ENCODE measurements at places on chromosomes 5 and 9. TPM values are rescaled to one million over a fixed set of nuclear protein-coding genes. Genes with fewer than 3 reads are reported as not detected.

DNA sequence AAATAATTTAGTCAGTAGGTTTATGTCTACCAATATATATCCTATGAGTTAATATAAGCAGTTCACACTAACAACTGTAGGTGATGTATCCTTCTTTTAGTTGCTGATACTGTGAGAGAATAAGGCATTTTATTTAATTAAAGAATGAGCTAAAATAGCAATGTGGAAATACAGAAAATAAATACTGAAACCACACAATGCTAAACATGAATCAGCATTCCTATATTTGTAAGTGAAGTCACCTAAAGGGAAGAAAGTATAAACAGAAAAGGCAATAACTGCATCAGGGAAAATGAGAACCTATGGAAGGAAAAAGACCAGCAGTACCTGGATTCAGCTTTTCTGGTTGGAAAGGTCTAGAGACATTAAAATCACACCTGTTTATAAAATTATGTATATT lies 336.0 kb downstream of the PDE4D start:
- no peak for DNase-seq

DNA sequence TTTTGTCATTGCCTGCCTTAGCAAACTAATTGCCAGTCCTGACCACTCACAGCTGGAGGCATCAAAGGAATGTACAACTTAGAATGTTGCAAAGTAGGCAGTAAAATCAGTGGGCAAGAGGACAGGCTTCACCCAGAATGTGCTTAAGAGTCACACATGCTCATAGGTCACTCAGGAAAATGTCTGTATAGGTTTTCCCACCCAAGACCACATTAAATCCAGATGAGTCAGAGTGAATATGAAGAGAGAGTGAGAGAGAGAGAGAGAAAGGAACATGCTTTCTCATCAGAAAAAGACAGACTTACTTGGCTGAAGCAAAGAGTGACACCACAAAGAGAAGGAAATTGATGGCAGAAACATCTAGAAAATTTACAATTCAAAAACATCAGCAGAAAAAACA lies 37.9 kb downstream of the PLEKHG4B start:
- no peak for DNase-seq

DNA sequence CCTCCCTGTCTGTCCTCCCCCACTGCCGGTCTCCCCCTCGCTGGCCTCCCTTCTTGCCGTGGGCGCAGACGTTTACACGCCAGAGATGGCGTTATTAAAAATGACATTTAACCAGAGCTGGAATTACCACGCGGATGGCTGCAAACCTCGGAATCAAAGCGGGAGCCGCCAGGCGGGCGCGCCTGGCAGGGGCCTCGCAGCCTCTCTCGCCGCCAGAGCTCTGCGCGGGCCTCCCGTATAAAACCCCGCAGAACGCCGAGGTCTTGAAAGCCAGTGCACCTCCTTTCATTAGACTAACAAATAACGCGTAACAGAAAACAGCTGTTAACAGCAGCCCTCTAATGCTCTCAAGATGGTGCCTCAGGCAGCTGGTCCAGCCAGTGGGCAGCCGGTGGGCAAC lies 10.2 kb downstream of the PRRX2 start:
- DNase-seq = no peak

The ARRDC3 gene
- total RNA-seq = 59.9 TPM

The PCDHGB7 gene
- total RNA-seq = 8.1 TPM

DNA sequence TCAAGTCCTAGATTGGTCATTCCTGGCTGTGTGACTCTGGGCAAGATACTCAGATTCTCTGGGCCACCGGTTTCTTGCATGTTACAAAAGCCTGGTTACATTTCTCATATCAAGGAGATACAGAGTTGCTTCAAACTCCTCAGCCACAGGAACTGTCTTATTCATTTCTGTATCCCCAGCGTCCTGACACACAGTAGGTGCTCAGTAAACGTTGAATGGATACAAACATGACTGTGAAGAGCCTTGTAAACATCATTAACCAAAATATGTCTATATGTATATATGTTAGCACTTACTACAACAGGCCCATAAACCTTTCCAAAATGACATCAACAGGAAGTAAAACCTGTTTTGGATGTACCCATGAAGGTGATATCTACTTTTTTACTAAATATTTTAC lies 1.6 kb downstream of the CLTB start:
- no peak for DNase-seq

The LAMC3 gene
- total RNA-seq = 4.8 TPM

GRCh38 chr5:7668161-7668560 lies 182.8 kb downstream of the CFAP90 start:
- DNase-seq = no peak

The MLANA gene
- total RNA-seq = not detected

The TICAM2 gene
- 6.3 TPM for total RNA-seq

DNA sequence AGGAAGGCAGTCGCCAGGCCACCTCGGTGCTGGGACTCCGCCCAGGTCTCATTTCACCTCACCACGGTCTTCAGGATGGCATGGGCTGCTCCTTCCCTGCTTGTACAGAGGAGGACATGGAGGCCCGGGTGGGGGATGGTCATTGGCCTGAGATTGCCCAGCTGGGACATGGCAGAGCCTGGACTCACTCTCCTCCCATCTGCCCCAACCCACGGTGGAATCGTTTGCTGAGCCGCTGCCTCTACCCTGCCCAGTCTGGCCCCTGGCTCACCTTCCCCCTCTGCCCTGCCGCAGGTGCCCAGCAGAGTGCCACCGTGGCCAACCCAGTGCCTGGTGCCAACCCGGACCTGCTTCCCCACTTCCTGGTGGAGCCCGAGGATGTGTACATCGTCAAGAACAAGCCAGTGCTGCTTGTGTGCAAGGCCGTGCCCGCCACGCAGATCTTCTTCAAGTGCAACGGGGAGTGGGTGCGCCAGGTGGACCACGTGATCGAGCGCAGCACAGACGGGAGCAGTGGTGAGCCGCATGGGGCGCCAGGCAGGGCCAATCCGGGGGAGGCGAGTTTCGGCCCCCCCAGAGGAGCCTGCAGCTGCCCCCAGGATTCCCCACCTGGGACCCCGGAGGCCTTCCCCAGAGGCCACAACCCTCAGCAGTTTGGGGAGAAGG lies 36.7 kb downstream of the HK3 start:
- DNase-seq = no peak

GRCh38 chr5:144236499-144236898 lies 65.8 kb downstream of the KCTD16 start:
- DNase-seq = no peak

DNA sequence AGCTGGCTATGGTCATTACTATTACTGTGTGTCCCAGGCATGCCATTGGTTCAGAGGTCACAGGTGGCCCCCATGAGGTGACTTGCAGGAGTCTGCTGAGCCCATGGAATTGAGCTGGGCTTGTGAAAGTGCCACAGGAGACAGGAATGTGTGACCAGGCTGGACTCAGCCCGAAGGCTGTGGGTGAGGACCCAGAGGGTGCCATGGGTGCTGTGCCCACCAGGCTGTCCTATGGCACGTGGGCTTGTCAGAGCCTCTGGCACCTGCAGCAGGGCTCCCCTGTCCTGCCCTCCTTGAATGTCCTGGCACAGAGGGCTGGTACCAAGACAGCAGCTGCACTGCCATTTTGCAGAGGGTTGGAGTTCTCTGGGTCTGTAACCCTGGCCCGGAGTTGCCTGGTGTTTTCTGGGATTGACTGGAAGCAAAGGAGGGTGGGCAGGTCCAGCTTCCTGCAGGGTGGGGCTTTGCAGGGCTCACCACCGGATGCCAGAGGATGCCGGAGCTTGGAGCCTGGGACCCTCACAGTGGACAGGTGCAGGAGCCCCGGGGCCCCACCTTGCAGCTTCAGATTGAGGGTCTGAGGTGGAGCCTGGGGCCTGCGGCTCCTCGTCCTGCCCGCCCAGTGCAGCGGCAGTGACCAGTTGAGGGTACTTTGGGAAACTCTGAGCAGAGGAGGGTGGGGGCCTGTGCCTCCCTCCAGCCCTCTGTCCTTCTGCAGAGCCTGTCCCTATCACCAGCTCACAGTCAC lies 14.2 kb downstream of the COL5A1 start:
- no peak for DNase-seq

DNA sequence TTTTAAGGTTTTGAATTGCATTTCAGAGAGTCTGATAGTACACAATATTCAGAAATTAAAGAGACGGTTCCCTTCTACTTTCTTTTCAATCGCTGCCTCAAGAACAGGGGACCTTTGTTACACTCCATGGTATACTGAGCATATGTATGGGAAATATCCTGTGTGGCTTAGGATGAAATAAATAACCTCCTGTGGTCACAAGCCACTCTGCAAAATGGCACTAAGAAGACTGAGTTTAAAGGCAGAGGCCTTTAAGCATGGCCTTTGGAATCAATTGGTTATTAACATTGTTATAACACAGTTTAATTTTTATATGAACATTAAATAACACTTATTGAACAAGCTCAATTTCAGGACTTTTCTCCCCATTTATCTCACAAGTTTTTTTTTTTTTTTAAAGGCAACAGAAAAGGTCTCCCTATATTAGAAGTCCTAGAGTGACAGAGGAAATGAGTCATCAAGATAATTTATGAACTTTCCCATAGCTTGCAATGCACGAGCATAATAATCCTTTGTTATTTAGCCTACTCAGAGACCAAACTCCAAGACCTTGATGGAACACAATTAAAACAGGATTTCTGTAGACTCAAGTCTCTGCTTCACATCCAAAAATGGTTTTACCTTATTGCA lies 341.9 kb downstream of the TMEM167A start:
- DNase-seq = no peak

- DNase-seq = peak; percentile 76
These were observed 178.6 kb downstream of the FGF18 start for GRCh38 chr5:171597946-171598640.

DNA sequence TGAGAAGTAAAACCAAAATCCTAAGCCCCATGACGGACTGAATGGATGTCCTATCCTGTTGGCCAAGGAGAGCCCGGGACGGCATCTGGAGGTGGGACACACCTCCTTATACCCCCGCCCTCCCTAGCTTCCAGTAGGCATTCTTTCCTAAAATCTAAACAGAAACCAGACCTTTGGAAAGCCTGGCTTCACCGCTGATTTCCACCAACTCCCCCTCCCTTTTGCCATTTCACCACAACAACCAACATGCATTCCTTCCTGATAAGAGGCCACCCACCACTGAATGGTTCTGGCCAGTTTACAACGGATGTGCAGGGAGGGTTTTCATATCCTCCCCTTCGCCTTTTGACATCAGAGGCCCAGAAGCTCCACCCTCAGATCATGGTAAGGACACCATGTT lies 9.2 kb upstream of the RARS1 start:
- no peak for DNase-seq

DNA sequence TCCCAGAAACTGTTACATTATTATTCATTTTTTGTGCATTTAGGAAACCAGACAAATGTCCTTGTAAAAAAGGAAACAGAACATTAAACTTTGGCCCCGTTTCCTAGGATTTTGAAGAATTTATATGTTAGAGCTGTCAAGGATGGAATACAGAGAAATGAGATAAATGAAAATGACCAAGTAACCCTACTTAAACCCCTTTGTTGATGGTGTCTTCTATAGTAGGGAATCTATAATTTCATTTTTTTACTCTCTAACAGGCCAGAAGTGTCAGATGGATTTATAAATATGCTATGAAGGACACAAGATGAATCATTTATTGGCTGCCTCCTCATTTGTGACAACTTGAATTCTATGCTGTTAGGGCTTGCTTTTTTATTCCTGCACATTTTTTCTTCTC lies 1047.1 kb downstream of the PTPRD start:
- no peak for DNase-seq

The TAF1L gene
- not detected for total RNA-seq

GRCh38 chr9:77469515-77470231 lies 178.4 kb downstream of the GNA14 start:
- DNase-seq = no peak

DNA sequence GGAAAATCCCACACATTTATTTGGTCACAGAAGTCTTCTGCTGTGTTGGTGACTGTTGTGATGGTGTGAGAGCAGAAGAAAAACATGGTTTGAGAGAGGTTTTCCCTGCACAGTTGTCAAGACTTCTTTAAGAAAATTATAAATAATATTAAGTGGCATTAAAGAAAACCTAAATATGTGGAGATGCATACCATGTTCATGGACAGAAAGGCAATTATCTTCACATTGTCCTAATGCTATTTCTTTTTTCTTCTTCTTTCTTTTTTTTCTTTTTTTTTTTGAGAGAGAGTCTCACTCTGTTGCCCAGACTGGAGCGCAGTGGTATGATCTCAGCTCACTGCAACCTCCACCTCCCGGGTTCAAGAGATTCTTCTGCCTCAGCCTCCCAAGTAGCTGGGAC lies 24.3 kb upstream of the ERGIC1 start:
- DNase-seq = no peak

GRCh38 chr5:150766251-150766650 lies 7.4 kb upstream of the DCTN4 start:
- DNase-seq = no peak

DNA sequence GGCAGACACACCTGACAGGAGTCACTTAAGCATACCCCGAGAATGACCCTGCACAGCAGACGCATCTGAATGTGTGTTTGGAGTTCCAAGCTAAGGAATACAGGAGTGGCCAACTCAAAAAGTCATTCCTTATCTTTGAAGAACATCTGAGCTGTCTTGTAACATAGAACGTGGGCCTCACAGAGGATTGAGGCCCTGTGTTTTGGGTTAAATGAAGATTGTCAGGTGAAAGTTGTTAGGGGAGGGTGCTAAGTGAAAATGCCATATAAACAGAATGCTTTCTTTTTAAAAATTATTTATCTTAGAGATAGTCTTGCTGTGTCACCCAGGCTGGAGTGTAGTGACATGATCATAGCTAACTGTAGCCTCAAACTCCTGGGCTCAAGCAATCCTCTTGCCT lies 100.9 kb downstream of the PIK3R1 start:
- no peak for DNase-seq

The ADAMTSL1 gene
- total RNA-seq = 3.4 TPM

The SLC34A1 gene
- not detected for total RNA-seq

Data from mesenteric fat pad (tissue), 1 donor.